ENCODE measurements at places on chromosomes 7 and 10.
A peak's percentile ranks its signal among the peaks of the same experiment; 100 is the strongest.

DNA sequence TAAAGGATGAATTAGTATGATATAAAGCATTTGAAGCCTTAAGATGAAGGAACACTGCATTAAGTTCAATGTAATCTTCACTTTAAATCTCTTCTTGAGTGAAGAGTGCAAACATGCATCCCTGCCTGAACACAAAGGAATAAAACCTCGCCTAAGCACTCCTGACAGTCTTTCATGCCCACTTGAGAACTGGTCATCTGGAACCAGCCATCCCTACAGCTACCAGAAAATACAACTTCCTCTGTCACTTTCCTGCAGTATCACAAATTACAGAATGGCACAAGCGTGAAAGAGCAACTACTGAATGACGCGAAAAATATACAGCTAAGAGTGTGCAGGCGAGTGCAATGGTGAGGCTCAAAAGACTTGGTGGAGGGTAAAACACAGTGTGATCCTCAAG lies 1079.9 kb downstream of the CNTNAP2 start:
- no peak for DNase-seq

DNA sequence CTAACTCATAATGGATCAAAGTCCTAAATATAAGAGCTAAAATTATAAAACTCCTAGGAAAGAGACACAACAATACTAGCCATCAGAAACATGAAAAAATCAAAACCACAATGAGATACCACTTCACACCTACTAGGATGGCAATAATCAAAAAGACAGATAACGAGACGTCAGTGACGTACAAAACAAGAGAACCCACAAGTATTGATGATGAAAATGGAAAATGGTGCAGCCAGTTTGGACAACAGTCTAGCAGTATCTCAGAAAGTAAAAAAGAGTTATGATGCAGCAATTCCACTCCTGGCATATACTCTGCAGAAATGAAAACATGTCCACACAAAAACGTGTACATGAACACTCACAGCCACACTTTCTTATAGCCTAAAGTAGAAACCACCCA lies 173.5 kb downstream of the SRPK2 start:
- DNase-seq = no peak

DNA sequence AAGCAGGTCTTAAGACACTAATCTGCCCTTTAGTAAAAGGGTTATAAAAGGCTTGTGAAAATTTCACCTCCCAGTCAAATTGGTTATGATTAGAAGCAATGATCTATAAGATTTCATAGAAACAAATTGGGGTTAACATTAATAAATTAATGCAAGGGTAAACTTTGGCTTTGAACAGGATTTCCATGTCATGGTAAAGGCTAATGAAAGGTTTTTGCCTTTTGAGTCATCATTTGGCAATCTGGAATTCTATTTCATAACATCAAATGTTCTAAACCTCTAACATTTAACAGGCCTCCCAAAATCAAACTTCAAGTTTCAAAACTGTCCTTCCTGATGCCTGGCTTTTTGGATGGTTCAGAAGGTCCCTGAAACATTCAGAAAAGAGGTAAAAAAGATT lies 62.4 kb downstream of the COA1 start:
- no peak for DNase-seq

DNA sequence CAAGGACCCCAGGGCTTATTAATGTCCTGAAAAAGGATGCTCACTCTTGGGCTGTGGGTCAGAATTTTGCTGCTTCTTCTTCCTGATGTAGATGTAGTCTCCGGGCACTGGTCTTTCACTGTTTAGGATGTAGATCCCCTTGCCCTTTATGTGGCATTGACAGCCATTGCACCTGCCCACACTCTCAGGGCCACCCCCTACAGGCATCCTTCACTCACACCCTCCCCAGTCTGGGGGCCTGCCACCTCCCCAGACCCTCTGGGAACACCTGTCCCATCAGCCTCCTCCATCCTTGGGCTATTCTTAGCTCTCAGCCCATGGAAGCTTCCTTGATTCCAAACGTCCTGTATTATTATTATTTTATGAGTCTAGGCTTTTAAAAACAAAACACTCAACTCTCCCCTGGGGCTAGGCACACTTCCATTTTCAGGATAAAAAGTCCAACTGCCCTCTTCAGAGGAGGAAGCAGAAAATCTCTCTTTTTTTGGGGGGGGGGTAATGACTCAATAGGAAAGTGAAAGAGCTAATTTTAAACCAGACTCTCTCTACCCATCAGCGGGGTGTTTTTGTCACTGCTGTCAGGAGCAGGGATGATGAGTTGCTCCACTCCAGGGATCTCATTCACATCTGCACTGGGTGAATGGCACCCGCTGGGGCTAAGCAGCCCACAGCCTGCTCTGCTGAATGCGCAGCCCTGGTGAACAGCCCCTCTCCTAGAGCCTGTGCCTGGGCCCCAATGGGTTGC lies 11.5 kb upstream of the KLRG2 start:
- peak; percentile 59 for DNase-seq

- DNase-seq = no peak
Observed at GRCh38 chr10:100728928-100729861, 16.2 kb upstream of the PAX2 start.

DNA sequence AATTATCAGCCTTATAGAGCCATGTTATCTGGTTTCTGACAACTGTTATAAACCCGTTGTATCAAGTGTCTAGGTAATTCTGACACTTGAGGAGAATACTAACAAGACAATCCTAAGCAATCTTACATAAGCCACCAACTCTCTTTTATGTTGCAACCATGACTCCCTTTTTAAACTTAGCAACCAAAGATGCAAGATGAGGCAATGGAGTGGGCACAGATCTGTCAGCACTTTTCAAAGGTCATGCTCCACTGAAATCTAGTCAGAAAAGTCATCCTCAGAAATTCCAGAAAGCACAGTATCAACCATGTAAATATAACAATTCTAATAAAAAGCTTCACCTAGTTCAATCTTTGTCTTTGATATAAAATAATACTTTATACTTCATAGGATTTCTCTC lies 77.0 kb upstream of the SEMA3A start:
- no peak for DNase-seq

GRCh38 chr7:117961235-117961634 lies 88.0 kb upstream of the CTTNBP2 start:
- DNase-seq = no peak

DNA sequence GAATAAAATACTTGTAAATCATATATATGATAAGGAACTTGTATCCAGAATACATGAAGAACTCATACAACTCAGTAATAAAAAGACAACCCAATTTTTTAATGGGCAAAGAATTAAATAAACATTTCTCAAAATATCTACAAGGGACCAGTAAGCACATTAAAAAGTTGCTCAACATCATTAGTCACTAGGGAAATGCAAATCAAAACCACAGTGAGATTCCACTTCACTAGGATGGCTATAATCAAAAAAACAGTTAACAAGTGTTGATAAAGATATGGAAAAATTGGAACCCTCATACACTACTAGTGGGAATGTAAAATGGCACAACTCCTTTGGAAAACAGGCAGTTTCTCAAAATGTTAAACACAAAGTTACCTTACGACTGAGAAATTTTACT lies 40.3 kb upstream of the YAE1 start:
- no peak for DNase-seq

DNA sequence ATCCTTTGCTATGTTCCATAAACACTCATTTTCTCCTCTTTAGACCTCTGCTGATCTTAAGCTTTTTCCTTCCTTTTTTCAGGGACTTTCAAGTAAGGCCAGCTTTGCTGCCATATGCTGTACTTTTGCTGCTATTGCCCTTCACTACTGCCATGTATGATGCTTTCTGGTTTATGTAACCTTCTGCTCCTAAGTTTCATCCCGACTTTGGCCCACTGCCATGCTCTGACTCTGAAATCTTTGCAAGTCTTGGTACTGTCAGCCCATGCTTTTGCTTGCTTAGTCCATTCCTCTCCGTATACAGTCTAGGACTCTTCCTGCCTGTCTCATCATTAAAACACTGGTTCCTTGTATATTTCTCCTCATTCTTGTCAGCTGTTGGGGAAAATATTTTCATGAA lies 152.4 kb downstream of the RNF133 start:
- DNase-seq = no peak

GRCh38 chr7:102272075-102272916 lies 14.4 kb upstream of the SH2B2 start:
- peak; percentile 72 for DNase-seq

GRCh38 chr7:129122078-129122750 lies 22.3 kb upstream of the TSPAN33 start:
- DNase-seq = no peak

DNA sequence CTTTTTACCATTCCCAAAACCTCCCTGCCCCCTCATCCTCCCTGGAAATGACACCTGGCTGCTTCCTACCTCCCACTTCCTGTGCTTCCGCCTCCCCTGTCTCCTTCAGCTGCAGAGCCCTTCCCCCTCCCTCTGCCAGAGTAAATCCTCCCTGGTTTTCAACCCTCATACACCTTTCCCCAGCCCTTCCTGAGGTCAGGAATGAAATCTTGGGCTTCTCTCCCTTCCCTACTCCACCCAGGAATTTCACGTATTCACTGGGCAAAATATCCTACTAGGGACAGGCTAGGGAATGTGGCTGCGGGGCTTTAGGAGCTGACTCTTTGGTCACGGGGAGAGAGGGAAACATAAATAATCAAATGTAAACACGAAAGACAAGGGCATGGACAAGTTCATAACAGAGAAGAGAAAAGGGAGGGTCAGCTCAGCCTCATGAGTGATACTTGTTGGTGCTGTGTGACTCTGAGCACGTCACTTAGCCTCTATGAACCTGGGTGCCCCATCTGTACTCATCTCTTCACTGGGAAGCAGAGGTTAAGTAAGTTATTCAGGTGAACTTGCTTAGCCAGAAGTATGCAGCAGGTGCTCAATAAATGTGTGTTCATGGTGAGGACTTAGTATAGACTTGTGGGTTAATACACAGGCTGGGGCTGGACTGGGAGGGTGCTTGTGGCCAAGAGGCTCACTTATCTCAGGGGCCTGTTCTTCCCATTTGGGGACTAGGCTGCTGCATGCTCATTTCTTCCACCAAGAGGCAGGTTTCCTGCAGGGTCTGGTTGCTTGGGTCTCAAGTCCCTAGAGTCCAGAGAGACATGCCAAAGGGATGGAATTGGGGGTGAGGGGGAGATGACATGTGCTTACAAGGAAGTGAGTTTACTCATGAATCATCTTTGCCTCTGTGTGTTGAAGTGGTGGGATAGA lies 10.0 kb upstream of the DUSP5 start:
- no peak for DNase-seq

- no peak for DNase-seq
Observed at GRCh38 chr7:91993976-91994375, 53.3 kb downstream of the AKAP9 start.

GRCh38 chr10:62433181-62433692 lies 59.1 kb downstream of the ZNF365 start:
- DNase-seq = no peak

GRCh38 chr10:1049425-1049958 lies 573 bp upstream of the IDI1 start:
- no peak for DNase-seq

GRCh38 chr10:123229927-123230630 lies 75.9 kb downstream of the BUB3 start:
- no peak for DNase-seq

DNA sequence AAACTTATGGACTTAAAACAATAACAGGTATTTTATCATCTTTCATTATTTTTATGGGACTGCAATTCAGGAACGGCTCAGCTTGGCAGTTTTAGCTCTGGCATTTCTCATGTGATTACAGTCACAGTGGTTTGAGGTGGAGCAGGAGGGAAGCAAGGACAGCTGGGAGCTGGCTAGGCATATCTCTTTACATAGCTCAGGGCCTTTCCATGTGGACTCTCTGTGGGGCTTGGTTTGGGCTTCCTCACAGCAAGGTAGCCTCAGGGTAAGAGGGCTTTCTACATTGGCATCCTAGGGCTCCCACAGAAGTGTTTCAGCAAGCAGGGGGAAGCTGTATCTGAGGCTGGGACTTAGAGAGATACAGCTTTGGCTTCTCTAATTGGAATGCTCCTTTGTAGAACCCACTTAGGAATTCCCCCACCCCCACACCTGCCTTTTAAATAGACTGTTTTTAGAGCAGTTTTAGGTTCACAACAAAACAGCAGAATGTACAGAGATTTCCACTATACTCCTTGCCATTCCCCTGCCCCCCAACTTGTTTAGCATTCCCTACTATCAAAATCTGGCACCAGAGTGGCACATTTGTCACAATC lies 26.6 kb upstream of the SDHAF3 start:
- DNase-seq = no peak

GRCh38 chr7:101746314-101746713 lies 71.1 kb upstream of the CUX1 start:
- DNase-seq = no peak

DNA sequence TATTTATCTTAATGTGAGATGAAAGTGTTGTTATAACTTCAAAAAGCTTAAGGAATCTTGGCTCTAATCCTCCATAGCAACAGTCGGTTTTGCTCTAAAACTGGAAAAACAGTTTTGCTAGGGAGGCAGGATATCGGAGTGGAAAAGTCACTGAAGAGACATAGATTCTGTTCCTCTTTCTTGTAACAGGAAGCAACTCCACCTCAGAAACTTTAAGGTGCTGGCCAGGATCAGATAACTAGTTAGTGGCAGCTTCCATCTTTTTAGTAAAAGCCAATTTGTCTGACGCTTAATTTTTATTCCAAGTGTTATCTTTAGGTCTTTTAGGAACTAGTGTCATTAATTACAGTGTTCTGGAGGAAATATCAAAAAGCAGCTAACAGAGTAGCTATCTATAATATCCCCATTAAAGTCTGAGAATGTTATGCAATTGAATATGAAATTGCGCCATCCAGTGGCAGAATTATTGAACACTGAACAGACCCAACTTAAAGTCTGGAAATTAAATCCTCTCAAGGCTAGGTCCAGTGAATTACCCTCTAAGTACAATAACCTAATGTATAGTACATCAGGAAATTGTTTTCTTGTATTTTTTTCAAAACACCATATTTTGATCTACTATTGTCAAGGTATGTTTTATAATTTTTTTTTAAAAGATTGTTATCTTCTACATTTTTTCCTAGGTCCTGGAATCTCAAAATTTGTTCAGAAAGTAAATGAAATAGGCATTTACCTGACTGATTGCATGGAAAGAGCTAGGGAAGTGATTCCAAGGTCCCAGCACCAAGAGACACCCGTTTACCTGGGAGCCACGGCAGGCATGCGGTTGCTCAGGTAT lies 65.9 kb upstream of the CC2D2B start:
- no peak for DNase-seq

- no peak for DNase-seq
Observed at GRCh38 chr7:92242972-92243371, 2.7 kb downstream of the KRIT1 start.
